ENCODE measurements at places on chromosomes 4 and X. TPM values are rescaled to one million over a fixed set of nuclear protein-coding genes. Genes with fewer than 3 reads are reported as not detected.

Gene SH2D1A
- polyA plus RNA-seq = 0.26 TPM

- DNase-seq = no peak
These were observed 28.1 kb upstream of the LGI2 start for GRCh38 chr4:25058796-25059195.

Gene VCX3B
- 0.47 TPM for polyA plus RNA-seq

Gene CT45A10
- not detected for polyA plus RNA-seq

Gene SMIM43
- polyA plus RNA-seq = 0.63 TPM

DNA sequence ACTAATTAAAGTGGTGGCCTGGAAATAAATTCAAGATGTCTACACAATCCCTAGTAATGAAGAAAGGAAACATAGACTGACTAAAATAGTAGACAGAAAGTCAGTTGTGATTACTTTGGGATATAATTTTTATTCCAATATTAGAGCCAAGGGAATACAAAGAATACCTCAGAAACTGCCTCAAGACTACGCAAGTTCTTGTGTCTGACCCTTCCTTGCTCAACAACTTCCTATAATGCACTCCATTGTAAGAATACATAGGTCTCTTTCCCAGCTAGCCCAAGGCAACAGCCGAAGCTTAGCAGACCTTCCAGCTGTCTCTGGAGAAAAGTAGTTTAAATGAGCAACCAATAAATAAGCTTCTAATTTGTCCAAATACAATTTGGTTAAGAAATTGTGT, 315.9 kb downstream of the IQCM start:
- DNase-seq = no peak
